Activated CD4-positive, alpha-beta T cell treated with anti-CD3 and anti-CD28 coated beads for 36 hours (primary cell): ENCODE measurements at places on chromosomes 16 and 17.

GRCh38 chr16:84821728-84822689 lies 2.2 kb downstream of the CRISPLD2 start:
- H3K27ac ChIP-seq = no peak overlapping the region
- H3K36me3 ChIP-seq = no peaks in the 10 kb centered on the region
- no peak overlapping the region for H3K4me3 ChIP-seq
- peaks cover 8% of the 10 kb centered on the region for H3K4me1 ChIP-seq

DNA sequence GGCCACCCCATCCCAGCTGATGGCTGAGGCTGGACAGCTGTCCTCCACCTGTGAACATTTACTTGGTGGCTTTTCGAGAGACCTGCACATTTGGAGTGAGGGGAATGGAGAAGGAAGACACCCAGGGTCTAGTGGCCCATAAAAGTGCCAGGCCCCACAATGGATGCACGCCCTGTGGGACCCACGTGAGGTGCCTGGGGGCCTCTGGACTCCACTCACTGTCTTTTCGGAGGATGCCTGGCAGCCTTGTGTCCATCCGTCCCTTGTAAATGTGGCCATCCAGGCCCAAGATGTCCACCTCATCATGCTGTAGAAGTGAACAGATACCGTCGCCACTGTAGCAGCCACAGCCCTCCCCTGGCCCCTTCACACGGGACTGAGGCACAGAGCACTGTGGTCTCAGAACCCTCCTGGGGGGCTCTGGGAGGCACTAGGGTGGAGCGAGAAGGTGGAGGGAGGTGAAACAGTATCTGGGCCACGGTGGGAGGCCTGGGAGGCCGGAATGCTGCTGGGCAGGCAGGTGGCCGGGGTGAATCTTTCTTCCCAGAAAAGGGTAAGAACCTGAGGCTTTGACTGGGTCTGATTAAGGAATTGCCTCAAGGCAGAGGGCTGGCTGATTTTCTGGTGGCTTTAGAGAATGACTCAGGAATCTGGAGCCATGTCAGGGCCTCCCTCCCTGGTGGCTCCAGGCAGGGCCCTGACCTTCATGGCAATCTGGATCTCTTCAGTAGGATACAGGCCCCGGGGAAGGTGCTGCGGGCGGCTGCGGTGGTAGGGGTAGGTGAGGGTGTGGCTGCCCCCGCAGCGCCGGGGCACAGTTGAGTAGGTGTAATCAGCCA lies 11.5 kb downstream of the UBALD2 start:
- peak; percentile 24 for DNase-seq
- H3K36me3 ChIP-seq = peaks cover 3% of the 10 kb centered on the region
- no peaks in the 10 kb centered on the region for H3K27me3 ChIP-seq
- H3K4me1 ChIP-seq = peaks cover 44% of the 10 kb centered on the region
- no peak overlapping the region for H3K4me3 ChIP-seq

- peak; percentile 50 for DNase-seq
- H3K36me3 ChIP-seq = peaks cover 54% of the 10 kb centered on the region
- no peaks in the 10 kb centered on the region for H3K27me3 ChIP-seq
Measured at GRCh38 chr17:28725166-28725659, 820 bp downstream of the TLCD1 start.

GRCh38 chr16:2095315-2095853 lies 40.3 kb downstream of the PKD1 start:
- no peaks in the 10 kb centered on the region for H3K27me3 ChIP-seq
- no peak for DNase-seq
- peaks cover 8% of the 10 kb centered on the region for H3K36me3 ChIP-seq
- no peak overlapping the region for H3K4me3 ChIP-seq
- no peak overlapping the region for H3K27ac ChIP-seq
- no peaks in the 10 kb centered on the region for H3K4me1 ChIP-seq

DNA sequence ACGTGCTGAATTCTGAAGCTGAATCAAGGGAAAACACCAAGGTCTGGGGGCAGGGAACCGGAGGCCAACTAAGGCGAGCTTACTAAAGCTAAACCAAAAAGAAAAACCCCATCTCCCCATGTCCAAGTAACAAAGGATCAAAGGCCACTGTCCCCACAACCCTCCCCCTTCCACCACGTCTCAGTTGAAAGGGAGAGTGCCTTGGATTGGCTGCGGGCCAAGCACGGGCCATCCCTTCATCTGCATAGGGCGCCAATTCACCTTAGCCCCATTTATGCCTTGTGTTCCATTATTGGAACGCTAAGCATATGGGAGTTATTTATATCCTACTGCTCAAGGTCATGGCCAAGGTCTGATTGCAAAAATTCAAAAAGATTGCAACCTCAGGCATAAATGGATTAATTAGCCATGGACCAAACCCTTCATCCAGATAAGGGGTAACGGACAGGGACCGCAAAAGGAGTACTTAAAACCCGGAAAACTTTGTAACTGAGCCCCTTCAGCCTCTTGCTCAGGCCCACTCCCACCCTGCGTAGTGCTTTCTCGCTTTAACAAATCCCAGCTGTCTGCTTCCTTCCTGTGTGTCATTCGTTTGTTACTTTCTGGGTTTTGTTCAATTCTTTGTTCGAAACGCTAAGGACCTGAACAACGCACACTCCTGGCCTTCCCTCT lies 740 bp upstream of the ATP6V0D1 start:
- H3K4me3 ChIP-seq = peak overlapping the region; percentile 97
- H3K27ac ChIP-seq = peak overlapping the region; percentile 98
- H3K27me3 ChIP-seq = no peaks in the 10 kb centered on the region
- H3K36me3 ChIP-seq = peaks cover 10% of the 10 kb centered on the region
- peak; percentile 77 for DNase-seq
- peaks cover 24% of the 10 kb centered on the region for H3K4me1 ChIP-seq

DNA sequence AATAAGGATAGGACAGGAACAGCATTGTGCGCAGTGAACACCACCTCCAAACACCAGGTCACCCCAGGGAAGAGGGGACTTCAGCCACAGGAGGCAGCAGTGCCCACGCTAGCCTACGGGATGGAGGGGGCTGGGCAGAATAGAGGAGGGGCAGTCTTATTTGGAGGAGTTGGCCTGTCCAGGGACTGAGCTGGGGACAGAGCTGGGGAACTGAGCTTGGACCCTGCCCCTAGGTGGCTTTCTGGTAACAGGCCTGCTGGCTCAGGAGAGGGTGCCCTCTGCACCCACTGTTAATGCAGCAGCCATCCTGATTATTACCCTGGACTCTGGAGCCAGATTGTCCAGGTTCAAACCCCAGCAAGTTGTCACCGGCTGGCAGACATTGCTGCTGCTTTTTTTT lies 9.3 kb downstream of the CCDC102A start:
- peaks cover 27% of the 10 kb centered on the region for H3K4me1 ChIP-seq
- H3K27me3 ChIP-seq = no peaks in the 10 kb centered on the region
- no peak overlapping the region for H3K4me3 ChIP-seq
- no peak overlapping the region for H3K27ac ChIP-seq

- H3K27me3 ChIP-seq = no peaks in the 10 kb centered on the region
- no peak for DNase-seq
- no peak overlapping the region for H3K4me3 ChIP-seq
- H3K4me1 ChIP-seq = peaks cover 14% of the 10 kb centered on the region
- H3K27ac ChIP-seq = no peak overlapping the region
Measured at GRCh38 chr17:58315281-58315711, 13.3 kb downstream of the TSPOAP1 start.
